ENCODE measurements at places on chromosomes 2 and 18.

GRCh38 chr18:76873311-76873710 lies 51.0 kb downstream of the ZNF236 start:
- DNase-seq = no peak

DNA sequence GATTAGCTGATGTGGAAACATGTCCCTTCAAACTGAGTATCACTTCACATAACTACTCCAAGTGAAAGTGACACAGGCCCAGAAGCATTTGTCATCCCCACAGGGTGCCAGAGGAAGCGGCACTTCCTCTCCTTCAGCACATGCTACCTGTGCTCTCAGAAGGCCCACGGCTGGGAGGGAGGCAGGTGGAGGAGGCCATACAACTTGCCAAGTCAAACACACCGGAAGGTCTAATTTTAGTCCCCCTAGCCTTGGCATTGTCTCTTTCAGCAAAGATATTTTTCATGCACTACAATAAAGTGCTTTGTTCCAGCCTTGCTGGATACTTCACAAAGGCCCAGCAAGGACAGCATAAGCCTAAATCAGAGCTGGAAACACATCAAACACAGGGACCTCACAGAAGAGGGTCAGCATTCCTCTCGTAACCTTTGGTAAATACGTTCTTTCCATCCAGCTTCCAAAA lies 38.0 kb downstream of the VSNL1 start:
- no peak for DNase-seq

DNA sequence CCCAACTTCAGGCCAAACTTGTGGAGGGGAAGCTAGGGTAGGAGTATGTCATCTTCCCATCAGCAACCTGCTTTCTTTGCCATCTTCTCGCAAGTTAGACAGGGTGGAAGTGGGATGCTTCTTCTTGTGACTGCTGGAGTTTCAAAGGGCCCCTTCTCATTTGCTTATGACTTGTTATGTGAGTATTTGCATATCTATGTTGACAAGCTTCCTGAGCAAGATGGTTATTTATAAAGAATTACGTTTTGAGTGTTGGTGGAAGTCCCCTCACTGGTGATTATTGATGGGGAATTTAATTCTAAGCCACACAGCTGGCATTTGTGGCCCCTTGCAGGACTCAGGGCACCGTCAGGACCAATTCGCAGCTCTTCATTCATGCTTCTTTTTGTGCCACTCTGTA lies 791.0 kb downstream of the LRRTM4 start:
- no peak for DNase-seq

DNA sequence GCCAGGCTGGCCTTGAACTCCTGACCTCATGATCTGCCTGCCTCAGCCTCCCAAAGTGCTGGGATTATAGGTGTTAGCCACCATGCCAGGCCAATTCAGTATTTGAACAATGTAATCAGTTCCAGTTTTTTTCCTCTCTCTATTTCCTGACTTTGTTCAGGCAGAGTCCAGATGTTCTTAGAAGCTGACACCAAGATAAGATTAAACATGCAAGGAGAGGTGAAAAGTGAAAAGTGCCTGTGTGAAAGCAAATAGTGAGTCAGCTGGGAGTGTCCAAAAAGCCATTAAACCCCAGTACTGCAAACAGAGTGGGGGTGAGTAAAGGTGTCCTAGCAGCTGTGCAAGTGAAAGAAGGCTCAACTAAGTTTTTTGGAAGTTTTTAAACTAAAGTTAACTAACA lies 231.5 kb downstream of the PTH2R start:
- no peak for DNase-seq

DNA sequence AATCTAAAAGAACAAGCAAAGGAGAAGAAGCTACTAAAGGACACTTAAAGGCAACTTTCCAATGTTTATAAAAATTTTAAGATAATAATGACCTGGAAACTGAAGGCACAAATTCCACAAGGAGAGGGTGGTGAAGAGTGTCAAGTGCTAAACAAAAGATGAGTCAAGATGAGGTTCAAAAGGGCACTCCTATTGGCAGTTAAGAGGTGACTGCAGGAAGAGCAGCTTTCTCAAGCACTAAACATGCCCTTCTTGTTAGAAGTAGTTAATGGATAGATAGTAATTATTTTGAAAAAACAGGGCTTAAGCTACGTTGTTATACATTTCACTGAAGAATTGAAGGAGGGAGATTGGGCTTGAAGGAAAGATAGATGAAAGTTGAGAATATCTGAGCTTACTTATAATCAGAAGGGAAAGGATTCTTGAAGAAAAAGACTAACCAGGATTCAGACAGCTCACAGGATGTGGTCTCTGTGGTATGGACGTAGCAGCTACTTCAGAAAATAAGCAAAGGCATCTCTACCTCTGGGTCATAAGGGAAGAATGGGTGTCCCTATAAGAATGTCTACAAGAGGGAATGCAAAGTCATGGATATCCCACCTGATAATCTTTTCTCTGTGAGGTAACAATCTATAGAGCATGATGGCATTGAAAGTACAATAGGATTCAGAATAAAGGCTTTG lies 454.7 kb upstream of the SLC39A10 start:
- no peak for DNase-seq

DNA sequence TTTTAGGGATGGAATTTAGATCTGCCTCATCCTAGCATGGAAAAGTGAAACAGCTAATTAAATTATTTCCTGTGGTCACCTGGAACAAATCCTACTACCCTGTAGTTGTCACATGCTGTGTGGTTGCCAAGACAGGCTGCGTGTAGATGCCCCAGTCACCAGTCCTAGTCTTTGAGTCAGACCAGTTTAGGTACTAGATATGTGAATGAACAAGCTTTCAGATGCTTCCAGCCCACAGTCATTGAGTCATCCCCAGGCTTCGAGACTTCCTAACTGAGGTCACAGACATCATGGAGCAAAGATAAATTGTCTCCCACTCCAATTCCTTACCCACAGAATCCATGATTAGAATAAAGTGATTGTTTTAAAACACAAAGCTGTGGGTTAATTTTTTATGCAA lies 35.8 kb upstream of the GRB14 start:
- DNase-seq = no peak

DNA sequence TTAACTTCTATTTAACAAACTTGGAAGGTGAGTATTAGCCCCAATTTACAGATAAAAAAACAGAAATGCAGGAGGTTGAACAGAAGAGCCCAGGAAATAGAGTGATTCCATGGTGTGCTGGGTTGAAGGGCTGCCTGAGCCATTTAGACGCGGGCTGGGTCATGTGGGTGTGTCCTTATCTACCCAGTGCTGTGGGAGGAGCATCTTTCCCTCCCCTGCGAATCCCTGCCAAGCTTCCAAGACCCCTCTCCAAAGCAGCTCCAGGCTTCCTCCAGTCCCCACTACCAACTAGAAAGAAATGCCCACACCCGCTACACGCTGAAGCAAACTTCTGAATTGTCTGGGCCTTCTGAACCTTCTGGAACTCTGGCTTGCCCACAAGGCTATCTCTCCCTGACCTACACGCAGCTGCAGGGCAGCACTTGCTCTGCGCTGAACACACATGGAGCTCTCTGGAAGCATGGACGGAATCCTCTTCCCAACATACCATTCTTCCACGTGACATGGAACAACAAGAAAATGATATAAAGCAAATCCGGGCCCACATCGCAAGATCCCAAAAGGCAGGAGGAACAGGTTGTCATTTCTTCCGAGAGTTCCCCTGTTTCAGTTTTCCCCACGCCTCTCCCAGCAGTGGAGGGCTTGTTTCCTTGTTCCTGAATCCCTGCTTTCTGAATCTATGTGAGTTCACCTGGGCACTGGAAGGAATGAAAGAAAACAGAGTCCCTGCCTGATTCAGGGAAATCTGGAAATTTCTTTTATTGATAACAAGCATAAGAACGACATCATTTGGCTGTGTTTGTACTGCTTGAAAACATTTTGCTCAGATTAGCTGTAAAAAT lies 562.7 kb upstream of the ID2 start:
- DNase-seq = no peak

- DNase-seq = no peak
These were observed 65.4 kb upstream of the TUBA3E start for GRCh38 chr2:130263606-130264005.

DNA sequence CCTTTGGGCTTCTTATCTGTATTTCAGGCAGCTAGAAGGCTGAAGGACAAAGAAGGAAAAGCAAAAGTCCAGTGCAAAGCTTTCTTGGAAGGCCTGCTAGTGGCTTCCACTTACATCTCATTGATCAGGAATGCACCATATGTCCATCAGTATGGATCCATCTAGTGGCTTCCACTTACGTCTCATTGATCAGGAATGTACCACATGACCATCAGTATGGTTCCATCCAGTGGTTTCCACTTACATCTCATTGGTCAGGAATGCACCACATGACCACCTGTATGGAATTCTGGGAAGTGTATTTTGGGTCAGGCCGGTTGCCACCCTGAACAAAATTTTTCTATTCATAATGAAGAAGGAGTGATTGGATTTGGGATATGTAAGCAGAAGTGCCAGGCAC lies 70.6 kb downstream of the LYPD6 start:
- no peak for DNase-seq
